ENCODE measurements at places on chromosomes 4 and X.

DNA sequence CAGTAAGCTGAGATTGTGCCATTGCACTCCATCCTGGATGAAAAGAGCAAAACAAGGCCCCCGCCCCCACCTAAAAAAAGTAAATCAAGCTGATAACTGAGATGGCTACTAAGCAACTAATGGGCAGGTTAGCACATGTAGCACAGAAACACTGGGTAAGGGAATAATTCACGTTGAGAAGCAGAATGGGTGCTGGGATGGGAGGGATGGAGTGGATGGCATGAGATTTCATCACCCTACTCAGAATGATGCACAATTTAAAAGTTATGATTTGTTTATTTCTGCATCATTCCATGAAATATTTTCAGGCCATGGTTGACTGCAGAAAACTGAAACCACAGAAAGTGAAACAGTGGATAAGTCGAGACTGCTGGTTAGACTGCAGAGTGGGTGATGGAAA is 224.0 kb downstream of the ARAP2 start:
- no peaks in the 10 kb centered on the region for H3K36me3 ChIP-seq
- H3K27me3 ChIP-seq, result no peaks in the 10 kb centered on the region
- no peaks in the 10 kb centered on the region for H3K4me1 ChIP-seq
- no peak overlapping the region for H3K27ac ChIP-seq

DNA sequence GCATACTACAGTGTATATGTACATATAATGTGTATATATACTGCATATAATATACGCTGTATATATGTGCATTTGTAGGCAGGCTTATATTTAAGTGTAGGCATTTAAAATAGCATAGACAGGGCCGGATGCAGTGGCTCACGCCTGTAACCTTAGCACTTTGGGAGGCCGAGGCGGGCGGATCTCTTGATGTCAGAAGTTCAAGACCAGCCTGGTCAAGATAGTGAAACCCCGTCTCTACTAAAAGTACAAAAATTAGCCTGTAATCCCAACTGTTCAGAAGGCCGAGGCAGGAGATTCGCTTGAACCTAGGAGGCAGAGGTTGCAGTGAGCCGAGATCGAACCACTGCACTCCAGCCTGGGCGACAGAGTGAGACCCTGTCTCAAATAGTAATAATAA is 78.4 kb downstream of the JAKMIP1 start:
- no peaks in the 10 kb centered on the region for H3K4me1 ChIP-seq
- peaks cover 12% of the 10 kb centered on the region for H3K27me3 ChIP-seq

DNA sequence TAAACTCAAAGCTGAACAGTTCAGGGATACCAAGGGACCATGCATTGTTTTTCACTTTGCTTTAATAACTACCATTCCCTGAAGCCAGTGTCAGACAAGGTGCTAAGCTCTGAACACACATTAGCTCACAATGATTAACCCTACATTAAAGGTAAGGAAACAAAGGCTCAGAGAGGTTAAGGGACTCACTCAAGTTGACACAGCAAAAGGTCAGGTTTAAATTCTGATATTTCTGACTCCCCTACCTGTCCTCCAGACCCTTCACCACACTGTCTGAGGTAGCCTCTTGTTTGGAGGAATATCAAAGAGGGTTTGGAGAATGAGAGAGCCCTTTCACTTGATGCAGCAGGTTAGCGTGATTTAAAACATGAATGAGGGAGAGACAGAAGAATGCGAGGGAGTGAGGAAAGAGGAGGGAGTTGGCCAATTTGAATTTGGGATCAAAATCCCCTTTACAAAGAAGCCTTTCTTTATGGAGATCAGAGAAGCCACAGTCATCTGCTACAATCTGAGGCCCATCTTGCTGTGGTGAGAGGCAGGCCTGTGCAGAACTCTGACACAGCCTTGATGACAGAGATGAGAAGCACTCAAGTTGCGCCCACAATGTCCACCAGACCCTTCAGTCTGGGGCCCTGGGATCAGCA is 103.5 kb downstream of the FHDC1 start:
- H3K27ac ChIP-seq, result no peak overlapping the region
- no peak for DNase-seq
- H3K36me3 ChIP-seq, result no peaks in the 10 kb centered on the region
- H3K4me1 ChIP-seq, result no peaks in the 10 kb centered on the region
- H3K27me3 ChIP-seq, result peaks cover 7% of the 10 kb centered on the region

GRCh38 chr4:33013282-33013681 is 2293.1 kb downstream of the PCDH7 start:
- H3K4me1 ChIP-seq, result no peaks in the 10 kb centered on the region
- no peak overlapping the region for H3K4me3 ChIP-seq
- DNase-seq, result no peak
- no peaks in the 10 kb centered on the region for H3K27me3 ChIP-seq

- H3K27me3 ChIP-seq, result no peaks in the 10 kb centered on the region
- no peaks in the 10 kb centered on the region for H3K36me3 ChIP-seq
- DNase-seq, result no peak
Observed at GRCh38 chr4:64341711-64342110, 67.5 kb downstream of the TECRL start.

DNA sequence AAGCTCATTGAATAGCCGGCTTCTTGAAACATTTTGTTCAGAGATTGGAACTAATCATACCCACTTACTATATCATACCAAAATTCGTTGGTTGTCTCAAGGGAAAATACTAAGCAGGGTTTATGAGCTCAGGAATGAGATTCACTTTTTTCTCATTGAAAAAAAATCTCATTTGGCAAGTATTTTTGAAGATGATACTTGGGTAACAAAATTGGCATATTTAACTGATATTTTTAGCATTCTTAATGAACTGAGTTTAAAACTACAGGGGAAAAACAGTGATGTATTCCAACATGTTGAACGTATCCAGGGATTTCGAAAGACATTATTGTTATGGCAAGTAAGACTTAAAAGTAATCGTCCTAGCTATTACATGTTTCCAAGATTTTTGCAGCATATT is 6.4 kb downstream of the FAM200B start:
- no peaks in the 10 kb centered on the region for H3K27me3 ChIP-seq
- H3K27ac ChIP-seq, result no peak overlapping the region
- no peak overlapping the region for H3K4me3 ChIP-seq
- peaks cover 23% of the 10 kb centered on the region for H3K4me1 ChIP-seq
- H3K36me3 ChIP-seq, result peaks cover 3% of the 10 kb centered on the region

GRCh38 chr4:42464550-42465094 is 67.3 kb downstream of the SHISA3 start:
- no peak overlapping the region for H3K27ac ChIP-seq
- no peak for DNase-seq
- H3K36me3 ChIP-seq, result peaks cover 28% of the 10 kb centered on the region
- no peaks in the 10 kb centered on the region for H3K27me3 ChIP-seq

GRCh38 chr4:43458293-43458692 is 565.8 kb downstream of the GRXCR1 start:
- H3K4me1 ChIP-seq, result no peaks in the 10 kb centered on the region
- no peak overlapping the region for H3K27ac ChIP-seq

GRCh38 chrX:132833373-132833772 is 125.1 kb downstream of the HS6ST2 start:
- H3K4me1 ChIP-seq, result no peaks in the 10 kb centered on the region
- peaks cover 54% of the 10 kb centered on the region for H3K27me3 ChIP-seq
- no peak for DNase-seq
- H3K27ac ChIP-seq, result no peak overlapping the region
- H3K4me3 ChIP-seq, result no peak overlapping the region
- H3K36me3 ChIP-seq, result no peaks in the 10 kb centered on the region

GRCh38 chr4:99462875-99463464 is 27.8 kb upstream of the ADH7 start:
- H3K27me3 ChIP-seq, result peaks cover 13% of the 10 kb centered on the region
- peak; percentile 49 for DNase-seq
- no peaks in the 10 kb centered on the region for H3K36me3 ChIP-seq
- no peaks in the 10 kb centered on the region for H3K4me1 ChIP-seq
- no peak overlapping the region for H3K4me3 ChIP-seq

DNA sequence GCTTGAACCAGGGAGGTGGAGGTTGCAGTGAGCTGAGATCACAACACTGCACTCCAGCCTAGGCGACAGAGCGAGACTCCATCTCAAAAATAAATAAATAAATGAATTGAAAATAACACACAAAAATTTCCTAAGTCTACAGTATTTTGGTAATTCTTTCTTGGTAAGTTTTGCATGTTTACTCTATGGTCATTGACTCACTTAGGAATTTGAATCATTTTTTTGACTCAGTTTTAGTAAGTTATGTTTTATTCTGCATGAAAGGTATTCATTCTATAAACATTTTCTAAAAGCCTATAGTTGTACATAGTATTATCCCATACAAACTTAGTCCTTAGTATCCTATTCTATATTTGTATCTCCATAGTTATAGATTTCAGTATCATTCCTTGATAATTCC is 772.9 kb upstream of the SLIT2 start:
- no peaks in the 10 kb centered on the region for H3K27me3 ChIP-seq
- no peaks in the 10 kb centered on the region for H3K36me3 ChIP-seq
- no peaks in the 10 kb centered on the region for H3K4me1 ChIP-seq

- H3K4me3 ChIP-seq, result no peak overlapping the region
- H3K27me3 ChIP-seq, result no peaks in the 10 kb centered on the region
- H3K4me1 ChIP-seq, result no peaks in the 10 kb centered on the region
- DNase-seq, result no peak
- no peak overlapping the region for H3K27ac ChIP-seq
Observed at GRCh38 chr4:141174457-141174856, 41.2 kb upstream of the RNF150 start.
